ENCODE measurements at places on chromosomes 2 and 18.

DNA sequence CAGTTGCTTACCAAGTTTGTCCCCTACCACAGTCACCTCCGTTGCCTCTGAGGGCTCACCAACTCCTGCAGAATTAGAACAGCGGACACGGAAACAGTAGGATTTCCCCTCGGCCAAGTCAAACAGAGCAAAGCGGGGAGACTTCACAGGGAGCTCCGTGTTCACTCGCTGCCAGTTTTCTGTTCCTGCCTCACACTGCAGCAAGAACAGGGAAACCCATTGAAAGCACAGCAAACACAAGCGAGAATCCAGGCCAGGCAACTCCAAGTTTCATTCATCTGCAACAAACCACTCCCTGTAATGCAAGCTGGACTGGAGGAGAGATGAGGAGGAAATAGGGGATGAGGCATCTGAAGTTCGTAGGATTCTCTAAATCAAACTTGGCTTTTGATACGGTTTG lies 84.2 kb downstream of the MYOM1 start:
- no peak for DNase-seq

GRCh38 chr2:1277634-1278033 lies 135.6 kb upstream of the TPO start:
- no peak for DNase-seq

DNA sequence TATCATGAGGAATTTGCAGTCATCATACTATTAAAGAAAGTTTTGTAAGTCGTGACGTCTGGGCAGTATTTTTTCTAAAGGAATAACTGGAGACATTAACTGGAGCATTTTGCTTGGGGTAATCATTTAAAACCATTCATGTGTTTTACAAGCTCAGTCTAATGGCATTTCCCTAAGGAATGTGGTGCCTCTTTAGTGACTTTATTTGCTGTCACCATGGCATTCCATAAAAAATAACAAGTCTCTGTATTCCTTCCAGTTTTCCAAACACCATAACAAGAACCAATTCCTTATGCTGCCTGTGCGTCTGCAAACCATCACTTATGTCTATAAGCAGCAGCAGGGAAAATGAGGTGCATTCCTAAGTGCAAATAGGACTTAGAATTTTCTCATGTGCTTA lies 82.8 kb downstream of the EPB41L3 start:
- DNase-seq, result peak; percentile 47

GRCh38 chr2:101440127-101440738 lies 34.7 kb downstream of the RFX8 start:
- peak; percentile 71 for DNase-seq

GRCh38 chr2:207698301-207698700 lies 13.1 kb upstream of the CCNYL1 start:
- DNase-seq, result no peak
